ENCODE measurements at places on chromosomes 1 and 21.

DNA sequence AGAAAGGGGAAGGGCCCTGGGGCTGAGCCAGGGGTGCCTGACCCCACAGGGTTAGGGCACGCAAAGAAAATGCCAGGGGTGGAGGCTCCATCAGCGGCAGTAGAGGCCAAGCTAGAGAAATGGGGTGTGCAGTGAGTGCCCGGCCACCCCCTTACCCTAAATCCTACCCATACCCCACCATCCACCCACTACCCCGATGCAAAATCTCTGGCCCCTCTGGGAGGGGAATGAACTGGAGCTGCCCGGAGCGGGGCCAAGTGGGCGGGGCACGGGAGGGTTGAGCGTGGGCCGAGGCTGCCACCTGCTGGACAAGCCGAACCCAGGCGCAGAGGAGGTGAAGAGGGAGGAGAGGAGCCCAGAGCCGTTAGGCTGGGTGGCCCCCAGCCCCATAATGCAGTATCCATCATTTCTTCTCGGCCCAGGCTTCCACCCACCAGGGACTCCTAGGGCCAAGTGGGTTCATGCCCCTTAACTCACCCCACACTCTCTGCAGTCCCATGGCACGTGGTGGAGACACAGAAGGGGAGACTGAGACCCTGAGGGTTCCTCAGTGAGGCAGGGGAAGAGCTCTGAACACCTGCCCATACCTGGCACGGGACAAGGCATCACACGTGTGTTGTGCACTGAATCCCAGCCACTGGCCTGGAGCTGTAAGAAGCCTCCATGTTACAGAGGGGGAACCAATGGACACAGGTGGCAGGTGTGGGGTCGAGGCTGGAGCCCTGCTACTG is 1.4 kb upstream of the C1QC start:
- no peaks in the 10 kb centered on the region for H3K27me3 ChIP-seq
- no peak overlapping the region for H3K4me3 ChIP-seq
- H3K27ac ChIP-seq = no peak overlapping the region
- no peaks in the 10 kb centered on the region for H3K36me3 ChIP-seq

DNA sequence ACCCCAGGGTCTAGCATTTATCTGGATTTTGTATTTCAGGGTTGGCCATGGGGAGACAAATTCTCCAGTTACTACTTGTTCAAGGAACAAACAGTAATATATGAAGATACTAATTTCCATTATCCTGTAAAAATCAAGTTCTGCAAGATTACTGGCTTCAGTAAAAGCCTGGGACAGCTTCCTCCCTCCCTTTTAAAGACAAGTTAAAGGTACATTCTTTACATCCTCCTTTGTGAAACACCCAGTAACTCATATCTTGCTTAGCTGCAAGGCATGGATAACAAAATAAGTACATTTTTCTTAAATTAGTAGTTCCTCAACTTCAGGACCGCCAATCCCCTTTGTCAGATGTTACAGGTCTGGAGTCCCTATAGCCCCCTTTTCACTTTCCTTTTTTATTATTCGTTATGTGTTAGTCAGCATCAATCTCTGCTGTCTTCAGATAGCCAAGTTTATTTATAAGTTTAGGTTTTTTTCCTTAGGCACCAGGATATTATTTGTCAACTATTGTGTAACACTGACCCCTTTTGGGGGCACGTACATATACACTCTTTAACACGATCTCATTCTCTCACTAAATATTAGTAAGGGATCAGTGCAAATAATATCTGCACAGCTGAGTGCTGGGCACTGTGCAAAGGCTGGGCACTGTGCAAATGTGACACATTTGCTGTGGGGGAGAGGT is 9.8 kb downstream of the ERRFI1 start:
- H3K27me3 ChIP-seq = peaks cover 23% of the 10 kb centered on the region
- DNase-seq = no peak
- H3K4me3 ChIP-seq = no peak overlapping the region
- no peaks in the 10 kb centered on the region for H3K4me1 ChIP-seq

GRCh38 chr1:25468033-25468432 is 37.3 kb downstream of the MACO1 start:
- no peak for DNase-seq
- peaks cover 52% of the 10 kb centered on the region for H3K4me1 ChIP-seq
- no peak overlapping the region for H3K4me3 ChIP-seq
- H3K27ac ChIP-seq = peak overlapping the region; percentile 86

DNA sequence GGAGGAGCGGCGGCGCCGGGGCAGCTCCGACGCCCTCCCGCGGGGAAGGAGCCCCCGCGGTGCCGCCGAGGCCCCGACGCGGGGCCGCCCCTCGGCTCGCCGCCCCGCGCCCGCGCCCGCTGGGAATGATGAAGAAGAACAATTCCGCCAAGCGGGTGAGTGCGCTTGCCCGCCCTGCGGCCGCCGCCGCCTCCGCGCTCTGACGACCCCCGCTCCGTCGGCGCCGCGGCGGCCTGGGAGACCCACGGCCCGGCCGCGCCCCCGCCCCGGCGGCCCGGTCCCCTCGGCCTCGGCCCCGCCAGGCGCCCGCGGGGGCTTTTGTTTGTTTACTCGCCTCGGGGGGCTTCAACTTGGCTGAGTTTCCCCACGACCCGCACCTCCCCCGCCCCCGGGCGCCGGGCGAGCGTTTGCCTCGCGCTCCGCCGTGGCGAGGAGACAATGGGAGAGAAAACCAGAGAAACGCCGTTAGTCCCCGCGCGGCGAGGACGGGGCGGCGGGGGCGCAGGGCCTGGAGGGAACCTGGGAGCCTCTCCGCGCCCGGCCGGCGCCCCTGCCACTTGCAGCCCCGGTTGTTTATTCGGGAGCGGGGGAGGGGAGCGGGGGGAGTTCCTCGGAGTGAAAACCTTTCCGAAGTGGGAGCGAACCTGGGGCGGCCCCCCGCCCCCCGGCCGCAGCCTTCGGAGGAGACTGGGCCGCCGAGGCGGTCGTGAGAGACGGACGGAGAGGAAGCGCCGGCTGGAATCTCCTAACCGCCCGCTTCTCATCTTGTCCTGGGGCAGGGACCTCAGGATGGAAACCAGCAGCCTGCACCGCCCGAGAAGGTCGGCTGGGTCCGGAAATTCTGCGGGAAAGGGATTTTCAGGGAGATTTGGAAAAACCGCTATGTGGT is 661 bp downstream of the PLEKHO1 start:
- peaks cover 41% of the 10 kb centered on the region for H3K36me3 ChIP-seq
- H3K27me3 ChIP-seq = peaks cover 20% of the 10 kb centered on the region
- H3K4me1 ChIP-seq = peaks cover 62% of the 10 kb centered on the region
- DNase-seq = no peak
- H3K27ac ChIP-seq = peak overlapping the region; percentile 92

GRCh38 chr1:69497441-69498221 is 70.1 kb upstream of the LRRC7 start:
- H3K27ac ChIP-seq = no peak overlapping the region
- H3K27me3 ChIP-seq = no peaks in the 10 kb centered on the region
- H3K4me3 ChIP-seq = no peak overlapping the region

DNA sequence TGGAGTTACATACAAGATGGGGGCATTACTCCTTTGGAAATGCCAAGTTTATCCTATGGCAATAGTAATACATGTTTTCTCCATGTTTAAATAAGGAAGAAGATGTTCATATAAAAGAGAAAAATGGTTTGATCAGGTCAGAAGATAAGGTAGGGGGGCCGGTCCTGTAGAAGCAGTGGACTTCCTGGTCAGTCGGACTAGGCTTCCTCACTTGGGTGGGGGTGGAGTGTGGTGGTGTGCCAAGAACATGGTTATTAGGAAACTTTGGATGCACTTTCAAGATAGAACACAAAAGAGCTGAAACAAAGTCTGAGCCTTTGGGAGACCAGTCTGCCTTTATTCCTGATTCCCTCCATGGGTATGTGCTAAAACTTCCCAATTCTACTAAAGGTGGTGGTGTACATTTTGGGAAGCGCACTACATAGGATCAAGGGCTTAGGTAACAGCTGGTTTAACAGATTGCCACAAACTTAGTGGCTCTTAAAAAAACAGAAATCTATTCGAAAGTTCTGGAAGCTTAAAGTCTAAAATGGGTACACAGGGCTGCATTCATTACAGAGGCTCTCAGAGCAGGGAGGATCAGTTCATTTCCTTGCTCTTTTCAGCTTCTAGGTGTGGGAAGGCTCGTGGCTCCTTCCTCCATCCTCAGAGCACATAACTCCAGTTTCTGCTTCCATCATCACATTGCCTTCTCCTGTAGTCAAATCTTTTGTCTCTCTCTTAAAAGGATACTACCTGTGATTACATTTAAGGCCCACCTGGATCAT is 64.6 kb downstream of the KDM1A start:
- H3K27me3 ChIP-seq = no peaks in the 10 kb centered on the region
- no peak overlapping the region for H3K4me3 ChIP-seq
- DNase-seq = no peak
- peaks cover 44% of the 10 kb centered on the region for H3K36me3 ChIP-seq

DNA sequence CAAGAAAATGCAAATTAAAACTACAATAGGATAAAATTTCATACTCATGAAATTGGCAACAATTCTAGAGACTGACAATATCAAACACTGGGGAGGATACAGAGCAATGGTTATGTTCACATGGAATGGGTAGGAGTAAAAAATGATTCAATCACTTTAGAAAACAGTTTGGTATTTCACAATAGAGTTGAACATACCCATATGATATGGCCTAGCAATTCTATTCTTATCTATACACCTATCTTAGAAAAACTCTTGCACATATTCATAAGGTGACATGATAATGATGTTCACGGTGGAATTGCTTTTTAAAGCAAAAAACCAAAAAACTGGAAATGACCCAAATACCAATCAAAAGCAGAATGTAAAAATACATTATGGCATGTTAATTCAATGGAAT is 28.7 kb downstream of the PHC2 start:
- no peak for DNase-seq
- no peak overlapping the region for H3K4me3 ChIP-seq
- no peaks in the 10 kb centered on the region for H3K36me3 ChIP-seq
- no peak overlapping the region for H3K27ac ChIP-seq
- peaks cover 3% of the 10 kb centered on the region for H3K4me1 ChIP-seq

DNA sequence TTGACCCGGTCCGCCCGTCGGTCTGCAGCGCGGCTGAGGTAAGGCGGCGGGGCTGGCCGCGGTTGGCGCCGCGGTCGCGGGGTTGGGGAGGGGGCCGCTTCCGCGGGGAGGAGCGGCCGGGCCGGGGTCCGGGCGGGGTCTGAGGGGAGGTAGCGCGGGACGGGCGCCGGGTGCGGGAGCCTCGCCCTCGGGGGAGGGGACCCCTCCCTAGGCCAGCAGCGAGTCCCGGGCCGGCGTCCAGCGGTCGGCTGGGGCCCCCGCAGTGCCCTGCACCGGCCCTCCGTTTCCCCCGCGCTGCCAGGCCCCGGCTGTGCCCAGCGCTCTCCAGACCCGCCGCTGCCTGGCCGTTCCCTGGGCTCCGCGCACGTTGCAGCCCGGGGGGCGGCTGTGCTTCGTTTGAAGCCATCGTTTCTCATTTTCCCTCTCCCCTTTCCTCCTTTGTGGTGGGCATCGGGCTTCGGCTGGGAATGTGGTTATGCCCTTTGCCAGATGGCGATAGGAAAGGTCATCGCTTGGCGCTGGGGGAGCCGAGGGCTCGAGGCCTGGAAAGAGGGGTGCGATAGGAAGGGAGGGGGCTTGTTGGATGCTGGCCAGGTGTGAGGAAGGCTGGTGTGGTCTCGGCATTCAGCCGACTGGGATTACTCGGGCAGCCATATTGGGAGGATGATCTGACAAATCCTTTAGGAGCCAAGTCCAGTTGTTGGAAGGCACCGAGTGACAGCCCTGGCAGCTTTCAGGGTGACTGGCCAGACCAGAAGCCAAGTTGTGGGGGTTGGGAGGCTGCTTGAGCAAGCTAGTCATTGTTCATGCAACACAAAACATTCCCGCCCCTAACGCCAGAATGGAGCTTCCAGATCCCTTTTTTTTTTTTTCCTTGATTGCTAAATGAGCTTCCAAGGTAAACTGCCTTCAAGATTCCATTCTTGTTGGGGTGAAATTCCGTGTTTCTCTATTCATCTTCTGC is 753 bp downstream of the KIF1B start:
- H3K4me1 ChIP-seq = peaks cover 39% of the 10 kb centered on the region
- no peaks in the 10 kb centered on the region for H3K27me3 ChIP-seq
- peak overlapping the region; percentile 43 for H3K27ac ChIP-seq
- DNase-seq = no peak
- H3K36me3 ChIP-seq = no peaks in the 10 kb centered on the region

DNA sequence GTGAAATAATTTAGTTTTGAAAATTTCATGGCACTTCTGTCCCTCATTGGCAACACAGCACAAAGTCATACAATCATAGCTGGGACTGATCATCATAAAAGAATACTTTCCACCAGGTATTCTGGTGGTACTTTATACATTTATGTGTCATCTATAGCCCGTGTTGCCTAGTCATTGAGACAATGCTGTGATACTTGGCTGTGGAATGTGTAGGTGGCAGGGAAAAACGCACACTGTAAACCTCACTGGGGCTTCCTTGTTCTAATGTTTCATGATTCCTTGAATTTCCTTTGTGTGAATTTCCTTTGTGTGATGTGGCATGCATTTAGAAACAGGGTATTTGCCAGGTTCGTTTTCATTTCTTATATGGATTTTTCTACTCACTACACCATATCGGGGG is 118.3 kb downstream of the FMN2 start:
- no peak overlapping the region for H3K4me3 ChIP-seq
- H3K4me1 ChIP-seq = no peaks in the 10 kb centered on the region

- peaks cover 22% of the 10 kb centered on the region for H3K4me1 ChIP-seq
- H3K4me3 ChIP-seq = no peak overlapping the region
- no peaks in the 10 kb centered on the region for H3K36me3 ChIP-seq
- no peak overlapping the region for H3K27ac ChIP-seq
- no peak for DNase-seq
Observed at GRCh38 chr1:202225131-202225530, 31.5 kb downstream of the LGR6 start.

DNA sequence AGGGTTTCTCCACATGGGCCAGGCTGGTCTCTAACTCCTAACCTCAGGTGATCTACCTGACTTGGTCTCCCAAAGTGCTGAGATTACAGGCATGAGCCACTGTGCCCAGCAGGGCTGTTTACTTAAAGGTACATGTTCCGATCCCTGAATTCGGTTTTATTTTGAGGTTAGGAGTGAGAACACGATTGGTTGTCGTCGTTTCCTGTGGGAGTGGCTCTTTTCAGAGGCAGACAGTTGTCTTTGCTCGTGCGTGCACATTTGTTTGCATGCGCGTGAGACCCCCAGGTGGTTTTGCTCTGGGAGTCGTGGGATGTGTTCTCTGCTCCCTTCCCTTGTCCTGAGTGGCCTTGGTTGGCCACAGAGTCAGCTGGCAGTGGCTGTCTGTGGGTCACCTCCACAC is 60.2 kb downstream of the SKI start:
- H3K27me3 ChIP-seq = no peaks in the 10 kb centered on the region
- peaks cover 9% of the 10 kb centered on the region for H3K36me3 ChIP-seq
- no peak overlapping the region for H3K4me3 ChIP-seq
- DNase-seq = peak; percentile 50

- no peaks in the 10 kb centered on the region for H3K27me3 ChIP-seq
- peaks cover 16% of the 10 kb centered on the region for H3K36me3 ChIP-seq
- peaks cover 2% of the 10 kb centered on the region for H3K4me1 ChIP-seq
- H3K4me3 ChIP-seq = no peak overlapping the region
- peak; percentile 26 for DNase-seq
Observed at GRCh38 chr1:220123889-220124288, 30.0 kb downstream of the IARS2 start.

- H3K27me3 ChIP-seq = peaks cover 33% of the 10 kb centered on the region
- H3K4me1 ChIP-seq = peaks cover 13% of the 10 kb centered on the region
- no peaks in the 10 kb centered on the region for H3K36me3 ChIP-seq
- no peak overlapping the region for H3K4me3 ChIP-seq
- DNase-seq = no peak
Observed at GRCh38 chr1:1034439-1034781, 14.5 kb downstream of the AGRN start.

- peaks cover 48% of the 10 kb centered on the region for H3K4me1 ChIP-seq
- H3K4me3 ChIP-seq = peak overlapping the region; percentile 60
- DNase-seq = peak; percentile 20
- peak overlapping the region; percentile 36 for H3K27ac ChIP-seq
- peaks cover 8% of the 10 kb centered on the region for H3K36me3 ChIP-seq
- peaks cover 64% of the 10 kb centered on the region for H3K27me3 ChIP-seq
Observed at GRCh38 chr1:61081686-61082310, 563 bp upstream of the NFIA start.
